Natural killer cell treated with Interleukin-12 subunit alpha and Interleukin-12 subunit beta and Interleukin-15 and Interleukin-18, amount 100 ng/mL, for 72 hours (primary cell): ENCODE measurements at places on chromosomes 6 and 20. TPM values are rescaled to one million over a fixed set of nuclear protein-coding genes. Genes with fewer than 3 reads are reported as not detected.

GRCh38 chr6:123589317-123589716, 47.4 kb downstream of the TRDN start:
- H3K4me3 ChIP-seq: no peak overlapping the region
- no peak overlapping the region for H3K27ac ChIP-seq
- DNase-seq: no peak
- no peaks in the 10 kb centered on the region for H3K27me3 ChIP-seq

The AFG1L gene
- total RNA-seq: 5.0 TPM

GRCh38 chr6:32522302-32523047, 7.6 kb downstream of the HLA-DRB5 start:
- peaks cover 8% of the 10 kb centered on the region for H3K4me1 ChIP-seq
- H3K36me3 ChIP-seq: no peaks in the 10 kb centered on the region
- H3K27me3 ChIP-seq: peaks cover 10% of the 10 kb centered on the region
- no peak overlapping the region for H3K27ac ChIP-seq
- DNase-seq: no peak

DNA sequence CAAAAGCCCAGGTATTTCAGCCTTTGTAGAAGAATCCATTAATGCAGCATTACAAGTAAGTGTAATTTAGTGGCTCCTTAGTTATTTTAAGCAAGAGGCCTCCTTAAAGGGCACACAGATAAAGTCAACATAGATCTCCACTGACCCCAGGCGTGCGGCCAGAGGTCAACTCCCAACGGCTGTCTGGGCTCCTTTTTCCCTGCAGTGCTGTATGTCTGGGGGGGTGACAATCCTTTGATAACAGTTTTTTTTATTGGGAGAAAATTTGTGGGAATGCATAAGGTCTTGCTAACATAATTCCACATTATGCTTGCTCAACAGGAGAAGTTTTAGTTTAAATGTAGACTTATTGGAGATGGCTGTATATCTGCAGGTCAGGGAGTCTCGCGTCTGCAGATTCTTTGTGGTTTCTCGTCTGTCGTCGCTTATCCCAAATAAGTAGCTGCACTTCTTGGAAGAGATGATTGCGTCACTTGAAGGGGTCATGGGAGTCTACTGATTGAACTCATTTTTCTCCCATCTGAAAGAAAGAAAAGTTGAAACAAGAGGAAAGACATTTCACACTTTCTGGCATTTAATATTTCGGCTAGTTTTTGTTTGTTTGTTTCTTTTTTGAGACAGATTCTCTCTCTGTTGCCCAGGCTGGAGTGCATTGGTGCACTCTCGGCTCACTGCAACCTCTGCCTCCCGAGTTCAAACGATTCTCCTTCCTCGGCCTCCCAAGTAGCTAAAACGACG, 151.7 kb upstream of the AKAP12 start:
- H3K36me3 ChIP-seq: no peaks in the 10 kb centered on the region
- no peak overlapping the region for H3K4me3 ChIP-seq
- H3K4me1 ChIP-seq: no peaks in the 10 kb centered on the region
- DNase-seq: no peak

DNA sequence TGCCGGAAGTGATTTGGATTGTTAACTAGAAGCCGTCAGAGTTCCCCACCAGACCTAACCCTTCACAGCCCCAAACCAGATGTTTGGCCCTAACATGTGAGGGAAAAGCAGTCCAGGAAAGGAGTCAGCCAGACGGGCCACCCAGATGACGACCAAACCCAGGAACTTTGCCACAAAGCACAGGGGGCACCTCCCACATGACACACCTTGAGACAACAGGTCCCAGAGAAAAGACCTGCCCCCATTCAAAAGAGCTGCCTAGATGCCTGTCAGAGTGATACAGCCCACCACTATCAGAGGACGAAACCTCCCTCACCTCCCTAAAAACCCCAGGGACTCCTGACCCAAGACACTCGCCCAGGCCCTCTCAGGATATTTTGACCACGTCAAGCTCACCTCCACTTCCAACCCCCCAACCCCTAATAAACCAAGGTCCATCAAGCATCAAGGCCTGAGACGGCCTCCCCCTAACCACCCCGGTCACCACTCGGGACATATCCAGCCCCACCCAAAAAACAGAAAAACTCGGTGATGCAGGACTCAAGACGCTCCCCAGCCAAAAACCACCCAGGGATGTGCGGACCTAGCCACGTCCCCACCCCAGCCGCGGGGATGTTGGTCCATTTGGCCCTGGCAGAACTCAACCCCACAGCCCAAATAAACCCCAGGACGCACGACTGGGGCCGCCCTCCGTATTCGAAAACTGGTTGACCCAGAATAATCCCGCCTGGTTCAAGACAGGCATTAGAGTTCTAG, 662 bp downstream of the ZNF343 start:
- peak overlapping the region; percentile 97 for H3K27ac ChIP-seq
- peak overlapping the region; percentile 99 for H3K4me3 ChIP-seq
- H3K27me3 ChIP-seq: peaks cover 6% of the 10 kb centered on the region
